ENCODE measurements at places on chromosomes 2 and 18.

GRCh38 chr18:52624702-52625101, 284.7 kb downstream of the DCC start:
- no peak for DNase-seq

GRCh38 chr2:160561551-160562295, 68.1 kb upstream of the RBMS1 start:
- DNase-seq, result no peak

DNA sequence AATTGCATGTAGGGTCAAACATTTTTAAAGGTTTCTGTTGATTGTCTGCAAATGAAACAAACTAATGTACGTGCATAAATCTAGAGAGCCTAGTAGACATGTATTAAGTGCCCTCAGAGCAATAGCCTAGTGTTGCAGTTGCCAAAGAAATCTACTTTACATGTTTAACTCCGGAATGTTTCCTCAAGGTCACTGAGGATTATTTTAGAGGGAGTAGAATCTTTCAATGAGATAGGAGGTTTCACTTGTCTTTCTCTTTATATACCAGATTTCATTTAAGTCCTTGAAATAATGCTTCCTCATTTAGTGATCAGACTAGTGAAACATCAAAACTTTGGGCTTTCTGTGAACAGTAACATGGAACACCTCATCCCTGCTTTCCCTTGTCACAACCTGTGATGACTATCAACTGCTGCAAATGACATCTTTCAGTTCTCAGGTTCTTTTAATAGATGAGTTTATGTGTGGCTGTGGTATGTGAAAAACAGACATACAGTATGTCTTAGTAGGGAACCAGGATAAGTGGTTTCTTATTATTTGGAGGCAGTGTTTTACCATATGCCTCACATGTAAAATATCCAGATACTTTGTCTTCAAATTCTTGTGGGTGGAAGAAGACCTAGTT, 5.5 kb downstream of the UBE2E3 start:
- DNase-seq, result no peak

DNA sequence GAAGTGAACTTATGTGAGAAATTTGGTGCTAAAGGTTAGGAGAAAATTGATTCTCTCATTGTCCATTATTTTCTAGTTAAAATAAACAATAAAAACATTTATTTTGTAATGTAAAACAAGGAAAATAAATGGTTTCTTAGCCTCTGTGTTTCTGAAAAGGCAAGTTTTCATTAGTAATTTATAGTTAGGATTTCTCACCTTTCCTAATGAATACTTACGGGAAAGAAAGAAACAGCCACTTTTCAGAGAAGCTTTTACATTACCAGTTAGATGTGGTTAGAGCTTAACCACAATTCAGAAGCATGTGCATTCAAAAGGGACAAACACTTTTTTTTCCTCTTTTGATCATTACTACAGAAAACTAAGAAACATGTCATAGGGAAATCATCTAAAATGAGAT, 18.8 kb downstream of the NEMP2 start:
- DNase-seq, result no peak

- DNase-seq, result no peak
Observed at GRCh38 chr18:23580677-23581367, 5.5 kb downstream of the NPC1 start.

DNA sequence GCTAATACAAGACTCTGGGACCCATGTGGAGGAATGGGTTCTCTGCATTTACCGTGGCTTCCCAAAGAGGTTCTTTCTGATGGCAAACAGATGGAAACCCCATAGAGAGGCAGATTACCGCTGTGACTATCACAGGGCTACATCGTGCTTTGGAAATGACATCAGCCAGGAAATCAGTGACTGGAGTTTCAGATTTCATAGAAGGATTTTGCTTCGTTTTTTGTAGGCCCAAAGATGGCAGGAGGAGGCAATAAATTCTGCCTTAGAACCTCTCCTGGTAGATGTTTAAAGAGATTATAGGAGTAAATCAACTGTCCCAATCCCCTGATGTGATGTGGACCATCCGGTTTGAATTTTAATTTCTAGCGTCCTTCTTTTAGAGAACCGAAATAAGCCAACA, 214.1 kb downstream of the AGPS start:
- DNase-seq, result no peak

- DNase-seq, result no peak
Observed at GRCh38 chr2:82538590-82539279, 1920.3 kb downstream of the SUCLG1 start.

DNA sequence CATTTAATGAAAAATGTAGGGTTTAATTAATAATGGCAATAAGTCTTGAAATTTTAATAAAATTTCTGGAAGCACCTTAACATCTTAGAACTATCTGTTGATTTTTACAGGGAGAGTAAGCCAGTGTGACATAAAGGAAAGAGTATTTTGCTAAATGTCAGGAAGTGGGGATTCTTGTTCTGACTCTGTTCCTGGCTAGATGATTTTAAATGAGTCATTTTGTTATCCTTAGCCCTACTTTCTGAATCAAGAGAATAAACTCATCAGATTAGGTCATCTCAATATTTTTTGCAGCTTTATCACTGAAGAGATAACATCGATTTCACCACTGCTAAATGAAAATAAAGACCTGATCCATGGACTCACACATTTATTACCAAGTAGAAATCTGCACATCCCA, 377.5 kb upstream of the CYRIA start:
- DNase-seq, result no peak

GRCh38 chr2:62196278-62196901, 475 bp downstream of the B3GNT2 start:
- DNase-seq, result peak; percentile 56

DNA sequence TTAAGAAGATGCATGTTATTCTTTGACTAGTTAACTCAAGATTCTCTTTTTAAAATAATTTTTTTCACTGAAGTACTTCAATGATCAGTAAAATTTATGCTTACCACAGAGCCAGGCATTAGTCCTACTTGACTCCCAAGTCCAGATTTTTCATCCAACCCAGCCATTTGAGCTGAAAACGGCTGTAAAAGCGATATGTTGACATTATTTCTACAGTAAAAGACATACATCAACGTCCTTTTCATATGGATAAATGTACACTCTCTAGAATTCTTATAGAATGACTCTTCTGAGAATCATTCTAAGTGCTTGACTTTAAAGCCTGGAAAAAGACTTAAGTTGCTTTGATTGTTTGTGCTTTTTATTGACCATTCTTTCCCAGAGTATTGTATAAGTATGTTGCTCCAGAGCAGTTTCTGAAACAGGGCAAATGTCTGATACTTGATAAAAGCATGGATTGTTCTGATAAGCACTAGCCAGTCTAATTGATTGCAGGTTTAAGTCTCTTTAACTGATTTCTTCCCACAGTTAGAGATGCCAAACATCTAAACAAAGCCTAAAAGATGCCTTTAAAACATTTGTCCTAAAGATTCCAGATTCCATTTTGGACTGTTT, 90.9 kb downstream of the COL5A2 start:
- DNase-seq, result no peak

- no peak for DNase-seq
Observed at GRCh38 chr18:9792565-9793245, 84.6 kb downstream of the RAB31 start.

- peak; percentile 44 for DNase-seq
Observed at GRCh38 chr2:9770308-9771100, 72.8 kb upstream of the TAF1B start.

- no peak for DNase-seq
Observed at GRCh38 chr2:42298132-42298531, 62.9 kb downstream of the COX7A2L start.

DNA sequence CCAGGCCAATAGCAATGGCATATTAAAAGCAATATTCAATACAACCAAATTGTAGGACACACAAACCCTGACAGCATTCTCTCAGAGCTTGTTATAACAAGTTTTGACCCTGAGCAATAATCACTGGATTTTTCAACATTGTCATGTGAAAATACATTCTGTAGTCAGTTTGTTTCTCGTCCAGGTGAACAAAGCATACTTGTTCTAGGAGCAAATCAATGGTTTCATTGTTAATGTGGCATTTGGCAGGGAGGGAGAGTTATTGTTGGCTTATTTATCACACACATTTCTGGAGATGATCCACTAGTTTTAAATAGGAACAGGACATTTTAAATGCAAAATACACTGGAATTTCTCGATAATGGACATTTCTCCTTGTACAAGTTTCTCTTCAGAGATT, 69.9 kb upstream of the L3MBTL4 start:
- no peak for DNase-seq

- no peak for DNase-seq
Observed at GRCh38 chr2:79792090-79792489, 279.2 kb downstream of the CTNNA2 start.

GRCh38 chr2:55062754-55063153, 12.5 kb upstream of the RTN4 start:
- DNase-seq, result no peak

DNA sequence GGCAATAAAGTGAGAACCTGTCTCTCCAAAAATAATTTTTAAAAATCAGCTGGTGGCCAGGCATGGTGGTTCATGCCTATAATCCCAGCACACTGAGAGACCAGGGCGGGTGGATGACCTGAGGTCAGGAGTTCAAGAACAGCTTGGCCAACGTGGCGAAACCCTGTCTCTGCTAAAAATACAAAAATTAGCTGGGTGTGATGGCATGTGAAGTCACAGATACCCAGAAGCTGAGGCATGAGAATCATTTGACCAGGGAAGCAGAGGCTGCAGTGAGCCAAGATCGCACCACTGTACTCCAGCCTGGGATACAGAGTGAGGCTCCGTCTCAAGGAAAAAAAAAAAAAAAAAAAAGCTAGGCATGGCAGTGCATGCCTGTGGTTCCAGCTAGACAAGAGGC, 7.4 kb upstream of the GPR75 start:
- DNase-seq, result no peak

DNA sequence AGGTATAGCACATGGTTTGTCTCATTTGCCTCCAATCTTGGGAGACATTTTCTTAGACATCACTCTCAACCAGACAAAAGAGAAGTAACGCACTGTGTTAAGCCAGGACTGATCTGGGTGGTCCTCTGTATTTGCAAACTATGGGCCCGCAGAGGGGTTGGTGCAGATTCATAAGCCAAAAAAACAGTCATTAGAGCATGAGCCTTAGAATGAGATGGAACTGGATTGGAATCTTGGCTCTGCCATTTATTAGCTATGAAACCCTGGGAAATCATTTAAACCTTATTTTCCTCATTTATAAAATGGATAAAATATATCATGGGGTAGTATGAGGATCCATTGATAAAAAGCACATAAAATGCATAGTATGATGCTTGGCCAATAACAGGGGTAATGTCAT, 213.5 kb upstream of the APCDD1 start:
- DNase-seq, result no peak

GRCh38 chr2:76082509-76082908, 371.8 kb upstream of the GCFC2 start:
- DNase-seq, result no peak

GRCh38 chr18:79400091-79400590, 4.4 kb downstream of the NFATC1 start:
- no peak for DNase-seq

GRCh38 chr2:64985447-64985846, 3.8 kb upstream of the SLC1A4 start:
- no peak for DNase-seq

GRCh38 chr2:160564591-160564990, 71.0 kb upstream of the RBMS1 start:
- DNase-seq, result no peak

- DNase-seq, result no peak
Observed at GRCh38 chr18:703213-703967, 9.0 kb downstream of the ENOSF1 start.

- DNase-seq, result no peak
Observed at GRCh38 chr18:36770315-36770946, 58.4 kb downstream of the TPGS2 start.

DNA sequence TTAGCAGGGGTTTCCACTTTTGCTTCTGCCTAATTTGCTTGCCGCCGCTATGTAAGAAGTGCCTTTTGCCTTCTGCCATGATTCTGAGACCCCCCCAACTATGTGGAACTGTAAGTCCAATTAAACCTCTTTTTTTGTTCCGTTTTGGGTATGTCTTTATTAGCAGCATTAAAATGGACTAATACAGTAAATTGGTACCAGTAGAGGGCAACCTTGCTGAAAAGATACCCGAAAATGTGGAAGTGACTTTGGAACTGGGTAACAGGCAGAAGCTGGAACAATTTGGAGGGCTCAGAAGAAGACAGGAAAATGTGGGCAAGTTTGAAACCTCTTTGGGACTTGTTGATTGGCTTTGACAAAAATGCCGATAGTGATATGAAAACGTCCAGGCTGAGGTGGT, 216.1 kb upstream of the FSIP2 start:
- no peak for DNase-seq

DNA sequence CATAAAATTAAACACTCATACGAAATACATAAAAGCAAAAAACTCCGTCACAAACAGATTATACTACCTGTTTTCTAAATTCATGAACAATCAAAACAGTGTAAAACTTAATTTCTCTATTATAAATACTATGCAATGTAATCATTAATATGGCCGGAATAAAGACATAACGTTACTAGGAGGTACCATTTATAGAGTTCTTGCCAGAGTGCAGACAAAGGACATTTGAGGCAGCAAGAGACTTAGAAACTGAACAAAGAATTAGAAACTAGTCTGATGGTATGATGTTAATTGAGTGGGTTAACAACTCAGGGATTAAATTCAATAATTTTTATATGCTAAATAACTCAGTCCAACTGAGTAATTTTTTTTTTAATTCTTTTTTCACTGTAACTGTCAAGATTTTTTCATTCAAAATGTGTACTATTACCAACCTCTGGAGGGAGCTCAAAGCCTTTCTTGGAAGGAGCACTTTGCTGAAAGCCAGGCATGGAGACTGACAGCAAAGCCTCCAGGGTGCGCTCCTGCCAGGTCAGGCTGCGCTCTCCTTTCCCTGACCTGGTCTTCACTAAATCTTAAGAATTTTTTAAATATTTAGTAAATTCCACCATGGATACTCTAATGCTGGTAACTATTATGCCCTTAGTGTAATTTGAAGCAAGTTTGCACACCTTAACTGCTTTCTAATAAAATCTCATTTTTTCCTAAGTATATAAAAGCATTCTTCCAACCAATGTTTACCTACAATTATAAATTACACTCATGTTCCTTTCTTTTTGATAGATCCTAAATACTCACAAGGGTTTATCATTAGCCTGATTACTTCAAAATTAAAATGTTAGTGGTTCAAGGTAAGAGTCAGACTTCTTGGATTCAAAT, 34.1 kb downstream of the WDR35 start:
- peak; percentile 48 for DNase-seq

DNA sequence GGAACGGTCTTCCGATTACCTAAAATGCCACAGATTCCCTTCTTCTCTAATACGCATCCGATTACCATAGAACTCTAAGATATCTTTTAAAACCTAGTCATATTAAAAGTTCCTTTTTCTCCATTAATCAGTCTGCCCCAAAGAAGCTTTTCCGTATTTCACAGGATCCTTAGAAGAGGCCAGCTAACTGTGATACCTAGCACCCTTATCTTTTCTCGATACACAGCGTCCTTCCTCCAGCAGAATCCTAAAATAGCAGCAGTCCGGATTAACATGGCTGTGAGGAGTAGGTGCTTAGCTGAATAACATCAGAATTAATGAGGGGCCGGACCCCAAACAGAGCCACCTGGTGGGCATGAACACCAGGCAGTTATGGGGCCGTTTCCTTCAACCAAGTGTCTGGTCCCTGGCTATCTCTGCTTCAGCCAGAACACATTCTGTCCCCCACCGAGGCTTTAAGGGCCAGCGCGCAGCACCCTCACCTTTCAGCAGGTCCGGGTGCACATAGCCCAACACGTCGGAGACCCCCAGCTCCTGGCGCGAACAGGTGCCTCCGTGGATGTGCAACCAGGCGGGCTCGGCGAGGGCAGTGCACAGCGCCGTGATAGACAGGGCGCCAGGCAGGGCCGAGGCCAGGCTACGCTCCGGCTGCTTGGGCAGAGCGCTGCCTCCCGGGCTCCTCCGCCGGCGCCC, 995 bp downstream of the TMEM127 start:
- DNase-seq, result no peak

Measured in amygdala (tissue), 56 donors.